ENCODE measurements at places on chromosomes 3 and 15. TPM values are rescaled to one million over a fixed set of nuclear protein-coding genes. Genes with fewer than 3 reads are reported as not detected.

Gene PPARG
- not detected for polyA plus RNA-seq

Gene TNFAIP8L3
- not detected for polyA plus RNA-seq

Gene RAF1
- polyA plus RNA-seq, result 73.5 TPM

Gene PPP1R14D
- polyA plus RNA-seq, result not detected

Gene VIPR1
- polyA plus RNA-seq, result 7.7 TPM

Gene REC114
- polyA plus RNA-seq, result not detected

Data from CD4-positive, CD25-positive, alpha-beta regulatory T cell (primary cell).